ENCODE measurements at places on chromosomes 13 and 19.

- DNase-seq, result no peak
These were observed 98.7 kb downstream of the FAM216B start for GRCh38 chr13:42880056-42880605.

GRCh38 chr13:45040622-45041021, 51.3 kb downstream of the GPALPP1 start:
- no peak for DNase-seq

DNA sequence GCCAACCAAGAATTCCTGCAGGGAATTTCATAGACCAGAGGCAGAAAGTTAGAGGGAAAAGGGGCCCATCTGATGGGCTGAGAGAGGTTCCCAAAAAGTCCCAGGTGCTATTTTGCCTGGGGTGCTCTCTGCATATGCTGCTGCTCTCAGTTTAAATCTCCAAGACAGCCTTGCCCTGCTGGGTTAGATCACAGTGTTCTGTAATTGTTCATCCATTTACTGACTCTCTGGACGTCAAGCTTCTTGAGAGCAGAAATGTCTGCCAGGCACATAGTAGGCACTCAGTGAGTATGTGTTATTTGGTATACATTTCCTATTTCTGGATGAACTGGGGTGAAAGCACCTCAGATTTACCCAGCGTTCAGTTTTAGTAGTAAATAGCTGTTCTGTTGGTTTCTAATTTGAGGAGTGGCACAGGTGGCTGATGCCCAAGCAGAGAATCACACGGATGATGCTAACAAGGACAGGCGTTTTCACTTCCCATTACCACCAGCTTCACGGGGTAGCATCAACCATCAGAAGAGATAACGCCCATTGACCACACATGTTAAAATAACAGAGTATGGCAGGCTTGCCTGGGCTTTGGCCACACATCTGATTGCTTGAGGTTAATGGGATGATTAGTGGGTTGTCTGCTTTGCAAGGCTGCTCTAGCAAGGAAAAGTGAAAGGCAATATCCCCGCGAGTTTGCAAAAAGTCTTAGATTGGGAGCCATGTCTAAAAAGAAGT, 161.1 kb downstream of the SLC7A1 start:
- DNase-seq, result no peak

- no peak for DNase-seq
These were observed 158.4 kb downstream of the RNF17 start for GRCh38 chr13:24922387-24922744.

GRCh38 chr13:29402166-29402636, 193.3 kb downstream of the SLC7A1 start:
- no peak for DNase-seq

DNA sequence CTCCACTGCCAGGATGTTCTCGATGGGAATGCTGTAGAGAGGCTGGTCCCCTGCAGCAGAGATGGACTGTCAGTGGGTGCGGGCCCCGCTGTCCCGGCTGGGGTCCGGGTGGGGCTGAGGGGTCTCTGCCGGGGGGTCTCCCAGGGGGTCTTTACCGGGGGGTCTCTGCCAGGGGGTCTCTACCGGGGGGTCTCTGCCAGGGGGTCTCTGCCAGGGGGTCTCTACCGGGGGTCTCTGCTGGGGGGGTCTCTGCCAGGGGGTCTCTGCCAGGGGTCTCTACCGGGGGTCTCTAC, 25.7 kb upstream of the C13orf46 start:
- no peak for DNase-seq

- DNase-seq, result no peak
These were observed 146.9 kb downstream of the ZNF536 start for GRCh38 chr19:30518965-30519606.

DNA sequence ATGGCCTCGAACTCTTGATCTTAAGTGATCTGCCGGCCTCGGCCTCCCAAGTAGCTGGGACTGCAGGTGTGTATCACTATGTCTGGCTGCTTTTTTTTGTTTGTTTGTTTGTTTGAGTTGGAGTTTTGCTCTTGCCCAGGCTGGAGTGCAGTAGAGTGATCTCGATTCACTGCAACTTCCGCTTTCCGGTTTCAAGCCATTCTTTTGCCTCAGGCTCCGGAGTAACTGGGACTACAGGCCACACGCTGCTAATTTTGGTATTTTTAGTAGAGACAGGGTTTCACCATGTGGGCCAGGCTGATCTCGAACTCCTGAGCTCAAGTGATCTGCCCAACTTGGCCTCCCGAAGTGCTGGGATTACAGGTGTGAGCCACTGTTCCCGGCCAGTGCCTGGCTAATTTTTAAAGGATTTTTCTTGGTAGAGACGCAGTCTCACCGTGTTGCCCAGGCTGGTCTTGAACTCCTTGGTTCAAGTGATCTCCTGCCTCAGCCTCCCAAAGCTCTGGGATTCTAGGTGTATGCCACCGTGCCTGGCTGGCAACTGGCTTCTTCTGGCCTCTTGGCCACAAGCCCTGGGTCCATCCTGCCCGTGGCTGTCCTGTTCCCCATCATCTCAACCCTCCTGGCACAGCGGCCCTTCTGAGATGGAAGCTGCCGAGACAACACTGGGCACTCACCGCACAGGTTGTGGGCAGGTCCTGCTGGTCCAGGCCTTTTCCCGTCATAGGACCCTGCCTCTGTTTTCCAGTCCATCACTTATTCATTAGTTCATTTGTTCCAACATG, 11.5 kb downstream of the TECR start:
- no peak for DNase-seq

DNA sequence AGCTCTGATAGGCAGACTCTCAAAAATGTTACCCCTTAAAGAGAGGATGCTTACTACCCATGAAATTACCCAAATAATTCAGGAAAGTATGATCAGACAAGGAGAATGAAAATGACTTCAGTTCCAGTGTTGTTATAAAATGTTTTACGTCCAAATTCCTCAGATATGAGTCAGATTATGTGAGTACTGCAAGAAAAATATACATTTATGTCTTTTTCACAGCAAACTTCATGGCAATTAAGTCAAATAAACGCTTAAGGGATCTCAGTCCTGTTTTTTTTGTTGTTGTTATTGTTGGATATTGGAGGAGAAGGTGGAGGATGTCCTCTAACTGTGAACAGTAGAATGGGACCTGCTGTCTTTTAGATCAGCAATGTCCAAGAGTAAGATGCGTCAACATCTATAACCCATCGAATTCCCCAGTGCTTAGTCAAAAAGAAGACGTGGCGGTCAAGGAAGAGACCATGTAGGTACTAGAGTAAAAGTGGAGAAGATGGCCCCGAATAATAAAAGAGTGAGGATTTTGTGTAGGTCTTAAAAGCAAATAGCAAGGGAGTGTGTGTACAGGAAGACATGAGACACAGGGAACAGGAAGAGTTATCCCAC, 215.4 kb upstream of the IRS2 start:
- no peak for DNase-seq

- no peak for DNase-seq
These were observed 138.5 kb downstream of the RBM26 start for GRCh38 chr13:79267560-79267959.

DNA sequence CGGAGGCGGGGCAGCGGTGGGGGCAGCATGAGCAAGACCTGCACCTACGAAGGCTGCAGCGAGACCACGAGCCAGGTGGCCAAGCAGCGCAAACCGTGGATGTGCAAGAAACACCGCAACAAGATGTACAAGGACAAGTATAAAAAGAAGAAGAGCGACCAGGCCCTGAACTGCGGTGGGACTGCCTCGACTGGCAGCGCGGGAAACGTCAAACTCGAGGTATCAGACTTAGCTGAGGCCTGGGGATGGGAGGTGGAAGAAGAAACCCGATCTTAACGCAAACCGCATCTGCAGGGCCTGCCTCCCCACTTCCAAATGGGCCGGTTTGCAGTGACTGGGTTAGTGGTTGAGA, 693 bp downstream of the RFXAP start:
- DNase-seq, result peak; percentile 26

Data from CD4-positive, alpha-beta T cell treated with Interleukin-21 for 1 hour (primary cell).